ENCODE measurements at places on chromosomes 5 and 9. TPM values are rescaled to one million over a fixed set of nuclear protein-coding genes. Genes with fewer than 3 reads are reported as not detected.
A peak's percentile ranks its signal among the peaks of the same experiment; 100 is the strongest.

The PHYKPL gene
- polyA plus RNA-seq = 82.7 TPM

The PAX5 gene
- polyA plus RNA-seq = 22.6 TPM

GRCh38 chr5:141623186-141623585, 4.4 kb upstream of the DIAPH1 start:
- peaks cover 85% of the 10 kb centered on the region for H3K36me3 ChIP-seq
- H3K4me3 ChIP-seq = no peak overlapping the region
- H3K4me1 ChIP-seq = peaks cover 26% of the 10 kb centered on the region
- DNase-seq = no peak
- no peaks in the 10 kb centered on the region for H3K27me3 ChIP-seq

- no peaks in the 10 kb centered on the region for H3K27me3 ChIP-seq
- H3K27ac ChIP-seq = no peak overlapping the region
- no peak overlapping the region for H3K4me3 ChIP-seq
- peaks cover 41% of the 10 kb centered on the region for H3K4me1 ChIP-seq
- peaks cover 17% of the 10 kb centered on the region for H3K36me3 ChIP-seq
- DNase-seq = no peak
These were observed 37.5 kb downstream of the CTNNA1 start for GRCh38 chr5:138790684-138791083.

- no peaks in the 10 kb centered on the region for H3K4me1 ChIP-seq
- no peak overlapping the region for H3K27ac ChIP-seq
- peaks cover 30% of the 10 kb centered on the region for H3K36me3 ChIP-seq
- no peak for DNase-seq
- H3K4me3 ChIP-seq = no peak overlapping the region
These were observed 10.3 kb downstream of the FXN start for GRCh38 chr9:69045821-69046220.

DNA sequence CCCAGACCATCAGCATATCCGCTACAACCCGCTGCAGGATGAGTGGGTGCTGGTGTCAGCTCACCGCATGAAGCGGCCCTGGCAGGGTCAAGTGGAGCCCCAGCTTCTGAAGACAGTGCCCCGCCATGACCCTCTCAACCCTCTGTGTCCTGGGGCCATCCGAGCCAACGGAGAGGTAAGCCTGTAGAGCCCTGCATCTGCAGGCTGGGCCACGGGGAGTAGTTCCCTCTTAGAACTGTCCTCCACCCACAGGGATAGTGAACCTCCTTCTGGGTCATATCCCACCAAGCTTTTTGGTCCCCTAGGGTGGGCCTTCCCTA, 569 bp downstream of the GALT start:
- peaks cover 38% of the 10 kb centered on the region for H3K36me3 ChIP-seq
- DNase-seq = no peak
- H3K4me1 ChIP-seq = peaks cover 45% of the 10 kb centered on the region
- H3K27ac ChIP-seq = peak overlapping the region; percentile 85

The QSOX2 gene
- 14.2 TPM for polyA plus RNA-seq

DNA sequence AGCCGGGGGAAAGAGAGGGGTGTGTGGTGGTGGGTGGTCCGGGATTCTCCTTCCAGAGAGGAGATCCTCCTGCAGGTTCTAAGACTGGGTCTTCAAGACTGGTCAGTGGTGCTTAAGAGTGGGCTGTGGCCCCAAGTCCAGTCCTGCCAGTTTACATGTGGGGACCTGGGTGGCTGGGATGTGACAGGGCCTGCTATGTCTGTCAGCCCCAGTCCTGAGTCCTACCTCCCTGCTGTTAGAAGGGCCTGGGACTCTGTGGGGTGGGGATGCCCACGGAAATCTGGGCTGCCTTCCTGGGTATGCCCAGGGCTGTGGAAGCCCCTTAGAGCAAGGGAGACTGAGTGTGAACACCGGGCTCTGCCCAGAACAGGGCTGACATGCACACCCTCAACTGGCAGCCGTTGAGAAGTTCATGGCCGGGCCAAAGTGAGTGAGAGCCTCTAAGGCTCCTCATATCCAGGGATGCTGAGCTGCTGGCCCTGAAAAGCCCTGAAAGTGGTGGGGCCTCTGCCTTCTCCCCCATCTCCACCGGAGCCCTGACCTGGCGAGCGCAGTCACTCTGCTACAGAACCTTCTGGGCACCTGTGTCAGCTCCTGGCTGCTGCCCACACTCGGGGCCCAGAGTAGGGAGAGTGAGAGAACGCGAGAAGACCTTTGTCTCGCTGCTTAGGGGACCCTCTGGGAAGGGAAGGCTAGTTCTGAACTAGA, 1.7 kb downstream of the PHF2 start:
- DNase-seq = no peak
- H3K27me3 ChIP-seq = no peaks in the 10 kb centered on the region
- H3K4me3 ChIP-seq = peak overlapping the region; percentile 58
- H3K27ac ChIP-seq = peak overlapping the region; percentile 90

The SLC6A7 gene
- polyA plus RNA-seq = not detected

DNA sequence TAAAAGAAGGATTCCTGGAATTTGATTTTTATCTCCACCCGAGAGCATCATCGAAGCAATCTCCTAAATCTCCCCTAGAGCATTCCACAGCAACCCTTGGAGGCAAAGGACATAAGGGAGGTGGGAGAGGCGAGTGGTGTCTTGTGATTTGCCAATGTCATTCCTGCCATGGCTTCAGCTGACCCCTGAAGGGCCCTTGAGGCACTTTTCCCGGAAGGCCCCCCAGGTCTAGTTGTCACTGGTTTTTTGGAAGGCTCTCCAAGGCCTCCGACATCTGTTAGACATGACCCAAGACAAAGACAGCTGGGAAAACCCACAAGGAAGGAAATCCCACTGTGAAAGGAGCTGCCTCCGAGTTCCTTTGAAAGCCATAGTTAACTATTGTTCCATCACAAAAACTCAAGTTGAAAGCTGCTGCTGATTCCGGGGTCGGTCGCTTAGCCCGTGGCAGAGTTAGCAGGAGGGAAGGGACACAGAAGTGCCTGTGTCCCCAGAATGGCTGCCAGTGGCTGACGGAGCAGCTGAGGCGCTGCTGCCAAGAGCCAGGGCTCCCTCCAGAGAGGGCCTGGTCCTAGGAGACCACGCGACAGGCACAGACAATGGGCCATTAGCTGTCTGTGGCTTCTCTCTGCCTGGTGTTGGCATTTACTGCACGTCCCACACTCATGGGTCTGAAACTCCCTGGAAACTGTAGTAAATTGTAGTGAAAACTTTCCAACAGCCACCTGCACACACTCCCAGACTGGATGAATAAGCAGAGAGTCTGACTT, 24.4 kb upstream of the TRIO start:
- H3K4me3 ChIP-seq = no peak overlapping the region
- no peak overlapping the region for H3K27ac ChIP-seq
- H3K4me1 ChIP-seq = no peaks in the 10 kb centered on the region
- no peak for DNase-seq
- no peaks in the 10 kb centered on the region for H3K27me3 ChIP-seq

- no peaks in the 10 kb centered on the region for H3K36me3 ChIP-seq
- H3K4me3 ChIP-seq = no peak overlapping the region
- no peak overlapping the region for H3K27ac ChIP-seq
- no peak for DNase-seq
- no peaks in the 10 kb centered on the region for H3K4me1 ChIP-seq
These were observed 178.3 kb downstream of the HSPA4 start for GRCh38 chr5:133229931-133230664.

DNA sequence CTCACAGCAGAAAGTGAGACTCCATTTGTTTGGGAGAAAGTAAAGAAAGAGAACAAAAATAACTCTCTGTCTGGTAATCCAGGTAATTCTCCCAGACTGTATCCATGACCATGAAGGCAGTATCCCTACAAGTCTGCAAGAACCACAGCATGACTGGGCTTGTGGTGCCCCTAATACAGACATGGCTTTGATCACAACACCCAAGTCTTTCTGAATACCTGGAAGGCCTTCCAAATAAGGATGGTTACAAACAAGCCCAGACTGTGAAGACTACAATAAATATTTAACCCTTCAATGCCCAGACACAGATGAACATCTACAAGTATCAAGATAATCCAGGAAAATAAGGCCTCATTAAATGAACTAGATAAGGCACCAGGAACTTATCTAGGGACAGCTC, 481.1 kb upstream of the RORB start:
- no peak for DNase-seq
- H3K27me3 ChIP-seq = no peaks in the 10 kb centered on the region
- no peaks in the 10 kb centered on the region for H3K36me3 ChIP-seq
- H3K4me1 ChIP-seq = no peaks in the 10 kb centered on the region
- H3K27ac ChIP-seq = no peak overlapping the region
- H3K4me3 ChIP-seq = no peak overlapping the region

The NPR3 gene
- polyA plus RNA-seq = 0.94 TPM

The DDX4 gene
- polyA plus RNA-seq = not detected

The ANKRD31 gene
- 0.04 TPM for polyA plus RNA-seq

DNA sequence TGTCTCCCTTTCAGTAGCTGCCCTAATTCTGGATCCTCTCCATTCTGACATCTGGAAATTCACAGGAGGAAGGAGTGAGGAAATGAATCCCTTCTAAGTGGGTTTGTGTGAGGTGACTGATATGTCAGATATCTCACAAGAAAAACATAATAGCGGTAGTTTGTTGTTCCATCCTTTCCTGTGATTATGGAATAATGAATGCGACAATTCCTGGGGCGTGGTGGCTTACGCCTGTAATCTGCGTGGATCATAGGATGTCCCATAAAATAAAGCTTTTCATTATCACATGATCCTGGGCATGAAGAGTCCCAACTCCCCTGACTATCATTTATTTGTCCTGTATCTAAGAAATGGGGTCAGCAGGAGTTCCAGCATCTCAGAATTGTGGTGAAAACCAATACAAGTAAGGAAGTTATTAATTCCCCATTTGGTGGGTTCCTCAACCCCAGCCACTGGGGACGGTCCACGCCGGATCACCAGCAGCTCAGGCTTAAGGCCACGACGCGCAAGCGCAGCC, 375 bp upstream of the C5orf24 start:
- H3K36me3 ChIP-seq = peaks cover 32% of the 10 kb centered on the region
- no peaks in the 10 kb centered on the region for H3K27me3 ChIP-seq
- DNase-seq = no peak
- peaks cover 46% of the 10 kb centered on the region for H3K4me1 ChIP-seq
- peak overlapping the region; percentile 94 for H3K4me3 ChIP-seq

The C9 gene
- polyA plus RNA-seq = not detected

The RBM18 gene
- polyA plus RNA-seq = 7.5 TPM

DNA sequence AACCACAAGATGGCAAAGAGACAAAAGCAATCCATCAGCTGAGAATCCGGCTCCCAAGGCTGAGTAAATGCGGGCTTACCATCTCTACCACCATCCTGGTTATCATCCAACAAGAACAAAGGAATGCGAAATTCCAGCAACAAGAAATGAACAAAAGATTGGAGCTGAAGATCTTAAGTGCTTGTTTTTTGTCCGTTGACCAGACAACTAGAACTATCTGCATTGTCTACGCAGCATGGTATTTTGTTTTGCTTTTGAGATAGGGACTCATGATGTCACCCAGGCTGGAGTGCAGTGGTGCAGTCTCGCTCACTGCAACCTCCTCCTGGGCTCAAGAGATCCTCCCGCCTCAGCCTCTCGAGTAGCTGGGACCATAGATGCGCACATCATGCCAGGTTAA, 88.9 kb downstream of the ZNF366 start:
- H3K4me3 ChIP-seq = no peak overlapping the region
- no peaks in the 10 kb centered on the region for H3K27me3 ChIP-seq
- H3K27ac ChIP-seq = no peak overlapping the region

GRCh38 chr5:123951582-123951977, 439.6 kb downstream of the CSNK1G3 start:
- H3K36me3 ChIP-seq = no peaks in the 10 kb centered on the region
- DNase-seq = no peak
- H3K27me3 ChIP-seq = no peaks in the 10 kb centered on the region
- no peak overlapping the region for H3K27ac ChIP-seq
- H3K4me3 ChIP-seq = no peak overlapping the region
- H3K4me1 ChIP-seq = no peaks in the 10 kb centered on the region

Measured in spleen (tissue), 13 donors.